Foreskin keratinocyte (primary cell): ENCODE measurements at places on chromosomes 16 and 17. TPM values are rescaled to one million over a fixed set of nuclear protein-coding genes. Genes with fewer than 3 reads are reported as not detected.

Gene IRX6
- total RNA-seq, result not detected in 2 replicates

Gene RAB37
- not detected in 2 replicates for total RNA-seq

Gene NDRG4
- 3.7 and 5.6 TPM in 2 replicates for total RNA-seq

Gene SLC46A1
- 5.5 and 6.8 TPM in 2 replicates for total RNA-seq

Gene SCNN1B
- 0.07 TPM in 1 of 2 replicates, not detected in the other for total RNA-seq

Gene FBXO39
- 0.25 and 0.92 TPM in 2 replicates for total RNA-seq

Gene CCL5
- total RNA-seq, result not detected in 2 replicates

Gene PRAC1
- total RNA-seq, result not detected in 2 replicates

Gene ABCC11
- 0.10 and 0.11 TPM in 2 replicates for total RNA-seq

Gene GP1BA
- not detected in 2 replicates for total RNA-seq

Gene MEOX1
- total RNA-seq, result 0.17 and 0.18 TPM in 2 replicates

Gene NPB
- 0.21 and 0.27 TPM in 2 replicates for total RNA-seq

Gene PMFBP1
- total RNA-seq, result 0.49 and 0.78 TPM in 2 replicates

Gene SPATA22
- total RNA-seq, result not detected in 2 replicates

Gene ICAM2
- 0.14 and 0.48 TPM in 2 replicates for total RNA-seq

Gene PPP1R27
- not detected in 2 replicates for total RNA-seq

Gene HOXB1
- not detected in 2 replicates for total RNA-seq

Gene CRYM
- total RNA-seq, result not detected in 2 replicates

Gene TEKT5
- total RNA-seq, result not detected in 2 replicates

Gene ZFHX3
- total RNA-seq, result 5.9 and 8.9 TPM in 2 replicates

Gene PPM1D
- total RNA-seq, result 5.0 and 5.2 TPM in 2 replicates
